ENCODE measurements at places on chromosomes 7 and 10.
A peak's percentile ranks its signal among the peaks of the same experiment; 100 is the strongest.

- no peak for DNase-seq
These were observed 2.8 kb downstream of the CAMK2G start for GRCh38 chr10:73871295-73872189.

- DNase-seq = no peak
These were observed 39.2 kb upstream of the SLC26A3 start for GRCh38 chr7:107842213-107842612.

- DNase-seq = no peak
These were observed 11.0 kb upstream of the INSIG1 start for GRCh38 chr7:155286686-155287085.

- peak; percentile 59 for DNase-seq
These were observed 612.1 kb upstream of the MGMT start for GRCh38 chr10:128854963-128855362.

DNA sequence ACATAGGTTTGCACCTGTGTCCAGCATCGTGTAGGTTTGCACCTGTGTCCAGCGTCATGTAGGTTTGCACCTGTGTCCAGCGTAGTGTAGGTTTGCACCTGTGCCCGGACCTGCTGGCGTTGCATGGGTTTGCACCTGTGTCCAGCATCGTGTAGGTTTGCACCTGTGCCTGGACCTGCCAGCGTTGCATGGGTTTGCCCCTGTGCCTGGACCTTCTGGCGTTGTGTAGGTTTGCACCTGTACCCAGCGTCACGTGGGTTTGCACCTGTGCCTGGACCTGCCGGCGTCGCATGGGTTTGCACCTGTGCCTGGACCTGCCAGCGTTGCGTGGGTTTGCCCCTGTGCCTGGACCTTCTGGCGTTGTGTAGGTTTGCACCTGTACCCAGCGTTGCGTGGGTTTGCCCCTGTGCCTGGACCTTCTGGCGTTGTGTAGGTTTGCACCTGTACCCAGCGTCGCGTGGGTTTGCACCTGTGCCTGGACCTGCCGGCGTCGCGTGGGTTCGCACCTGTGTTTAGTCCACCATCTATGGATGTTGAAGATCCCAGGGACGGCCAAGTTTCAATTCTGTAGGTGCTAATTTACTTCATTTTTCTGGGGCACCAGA is 158.0 kb downstream of the WDR37 start:
- no peak for DNase-seq

GRCh38 chr10:34830217-34830822 is 15.2 kb upstream of the PARD3 start:
- no peak for DNase-seq

DNA sequence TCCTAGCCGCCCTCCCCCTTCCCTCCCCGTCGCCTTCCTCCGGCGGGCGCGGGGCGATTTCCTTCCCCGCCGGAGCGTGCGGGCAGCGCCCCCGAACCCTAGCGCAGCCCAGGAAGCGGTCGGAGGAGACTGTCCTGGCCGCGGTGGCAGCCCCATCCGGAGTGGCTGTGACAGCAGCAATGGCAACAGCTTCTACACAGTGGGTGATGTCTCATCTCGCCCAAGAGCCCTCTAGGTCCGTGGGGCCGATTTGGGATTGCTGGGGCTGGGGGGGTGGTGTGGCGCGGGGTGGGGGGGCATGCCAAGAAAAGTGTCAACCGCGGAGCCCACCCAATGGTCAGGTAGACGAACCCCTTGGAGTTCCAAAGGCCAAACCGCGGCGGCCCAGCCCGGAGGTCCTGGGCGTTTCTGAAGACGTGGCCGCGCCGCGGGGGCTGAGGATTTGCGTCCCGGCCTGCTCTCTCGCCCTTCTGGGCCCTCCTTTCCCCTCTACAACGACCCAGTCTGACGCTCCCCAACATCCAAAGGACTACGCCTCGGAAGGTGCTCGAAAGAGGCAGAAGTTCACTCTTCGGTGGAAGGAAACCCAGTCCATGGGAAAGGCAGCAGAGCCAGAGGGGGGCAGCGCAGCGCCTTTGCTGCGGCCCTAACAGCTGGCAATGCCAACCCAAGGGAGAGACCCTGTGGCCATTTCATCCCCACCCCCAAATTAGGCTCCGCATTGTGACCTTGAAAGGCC is 603 bp upstream of the TWIST1 start:
- DNase-seq = no peak

DNA sequence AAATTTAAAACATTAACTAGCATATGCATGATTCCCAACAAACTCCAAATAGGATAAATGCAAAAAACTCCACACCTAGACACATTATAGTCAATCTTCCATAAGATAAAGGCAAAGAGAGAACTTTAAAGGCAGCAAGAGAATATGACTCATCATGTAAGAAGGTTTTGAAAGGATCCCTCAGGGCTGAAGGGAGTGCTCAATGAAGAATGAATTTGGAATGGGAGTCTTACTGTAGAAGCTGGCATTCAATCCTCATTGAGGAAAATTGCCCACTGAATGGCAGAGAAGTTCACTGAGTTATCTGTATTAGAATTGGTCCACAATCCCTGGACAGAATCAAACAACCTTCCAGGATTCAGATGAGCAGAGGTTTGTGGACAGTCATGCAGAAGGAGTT is 26.1 kb upstream of the ZNF365 start:
- no peak for DNase-seq

GRCh38 chr7:296373-296945 is 6.5 kb downstream of the FOXL3 start:
- no peak for DNase-seq

- DNase-seq = no peak
These were observed 1.1 kb downstream of the MRPS24 start for GRCh38 chr7:43868181-43868580.

- DNase-seq = no peak
These were observed 68.9 kb downstream of the DYNC1I1 start for GRCh38 chr7:95840953-95841950.

DNA sequence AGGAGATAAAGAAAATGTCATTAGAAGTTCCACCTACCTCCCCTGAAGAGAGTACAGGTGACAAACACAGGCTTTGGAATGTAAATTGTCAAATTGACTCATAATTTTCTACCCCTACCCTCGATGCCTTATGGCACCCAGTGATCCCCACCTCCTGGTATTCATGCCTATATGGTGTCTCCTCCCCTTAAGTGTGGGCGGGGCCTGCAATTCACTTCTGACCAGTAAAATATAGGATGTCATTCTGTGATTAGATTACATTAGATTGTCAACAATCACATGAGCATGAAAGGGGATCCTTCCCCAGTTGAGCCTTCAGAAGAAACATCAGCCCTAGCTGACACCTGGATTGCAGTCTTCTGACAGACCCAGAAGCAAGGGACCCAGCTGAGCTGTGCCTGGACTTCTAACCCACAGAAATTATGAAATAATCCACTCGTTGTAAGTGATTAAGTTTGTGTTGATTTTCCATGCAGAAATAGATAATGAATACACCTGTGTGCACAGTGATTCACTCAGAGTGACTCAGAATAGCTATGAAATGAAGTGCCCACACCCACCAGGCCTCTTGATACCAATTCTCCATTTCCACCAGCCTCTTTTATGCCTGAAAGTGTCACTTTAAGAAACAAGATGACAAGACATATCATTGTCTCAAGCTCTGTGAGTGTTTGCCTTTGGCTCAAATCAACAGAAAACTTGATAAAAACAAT is 8.5 kb upstream of the SLC39A12 start:
- DNase-seq = no peak

DNA sequence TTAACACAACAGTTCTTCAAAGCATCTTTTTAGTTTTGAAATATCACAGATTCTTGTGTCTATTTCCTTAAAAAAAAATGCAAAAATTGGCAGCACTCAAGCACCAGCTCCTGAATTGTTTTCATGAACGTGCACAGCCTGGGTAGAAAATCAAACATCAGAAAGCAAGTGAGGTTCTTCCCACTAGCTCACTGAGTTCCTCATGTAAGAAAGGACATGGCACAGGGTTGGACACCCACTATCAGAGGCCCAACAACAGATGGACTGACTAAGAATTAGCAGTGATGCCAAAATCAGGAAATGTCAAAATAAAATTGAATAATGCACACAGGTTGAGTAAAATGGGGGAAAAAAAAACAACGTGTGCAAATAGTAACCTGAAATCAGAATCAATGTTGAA is 146.8 kb downstream of the PCLO start:
- DNase-seq = no peak

GRCh38 chr10:25547382-25547781 is 372.6 kb downstream of the GPR158 start:
- no peak for DNase-seq

DNA sequence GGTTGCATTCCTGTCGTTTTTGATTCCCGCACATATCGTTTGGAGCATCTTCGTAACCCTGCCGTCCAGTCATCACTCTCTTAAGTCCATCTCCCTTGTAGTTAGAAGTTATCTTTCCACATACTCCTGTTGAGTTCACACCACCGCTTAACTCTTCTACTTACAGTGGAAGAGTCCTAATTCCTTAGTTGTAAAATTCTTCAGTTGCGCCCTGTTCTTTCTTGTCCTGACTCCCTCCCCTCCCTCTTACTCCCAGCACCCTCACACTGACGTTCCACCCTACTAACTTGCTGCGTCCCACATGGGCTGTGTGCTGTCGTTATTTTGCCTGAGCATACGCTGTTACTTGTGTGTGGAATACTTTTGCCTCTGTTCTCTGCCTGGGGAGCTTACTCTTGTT is 11.7 kb downstream of the DNAJB6 start:
- DNase-seq = no peak

DNA sequence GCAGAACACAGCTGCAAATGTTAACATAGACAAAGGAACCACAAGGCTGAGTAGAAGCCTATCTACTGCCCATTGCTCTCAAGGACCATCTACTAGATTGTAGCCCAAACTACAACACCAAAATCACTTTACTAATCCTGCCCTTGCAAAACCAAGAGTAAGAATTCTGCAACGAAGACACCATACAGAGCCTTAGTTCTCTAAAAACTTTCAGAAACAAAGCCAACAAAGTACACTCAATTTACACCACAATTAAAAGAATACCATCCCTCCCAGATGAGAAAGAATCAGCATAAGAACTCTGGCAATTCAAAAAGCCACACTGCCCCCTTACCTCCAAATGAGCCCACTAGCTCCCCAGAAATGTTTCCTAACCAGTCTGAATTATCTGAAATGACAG is 294.3 kb downstream of the CTNNA3 start:
- DNase-seq = no peak

DNA sequence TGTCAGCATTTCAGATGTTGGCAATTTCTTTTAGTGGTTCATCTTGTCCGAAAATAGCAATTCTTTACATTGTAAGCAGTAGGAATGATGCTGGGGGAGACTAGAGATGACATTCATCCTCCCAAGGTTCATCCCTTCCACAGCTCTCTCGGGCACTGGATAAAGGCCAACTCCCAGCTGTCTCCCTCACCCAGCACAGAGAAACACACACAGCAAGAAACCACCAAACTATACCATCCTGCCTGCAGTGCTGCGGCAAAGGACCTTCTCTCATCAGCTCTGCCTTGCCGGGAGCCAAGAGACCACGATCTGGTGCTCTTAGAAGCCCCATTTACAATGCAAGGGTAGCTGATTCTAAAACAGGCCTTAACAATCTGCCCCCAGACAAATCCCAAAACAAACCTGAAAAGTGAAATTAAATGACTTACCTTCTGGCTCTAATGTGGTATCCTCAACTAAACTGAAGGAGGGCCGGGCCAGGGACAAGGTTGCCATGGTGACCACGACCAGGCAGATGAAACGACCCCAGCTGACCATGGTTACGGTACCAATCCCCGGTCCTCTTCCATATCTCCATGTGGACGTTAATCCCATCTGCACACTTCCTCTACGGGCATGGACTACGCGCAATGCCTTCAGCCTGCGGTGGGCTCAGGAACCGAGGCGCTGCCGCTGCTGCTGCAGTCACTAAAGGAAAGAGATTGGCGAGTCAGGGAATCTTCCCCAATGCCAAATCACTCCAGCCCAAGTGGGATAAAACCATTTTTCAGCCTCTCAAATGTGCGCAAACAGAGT is 4.8 kb downstream of the FGFR2 start:
- no peak for DNase-seq

- no peak for DNase-seq
These were observed 411.2 kb upstream of the FZD8 start for GRCh38 chr10:36053271-36053670.

DNA sequence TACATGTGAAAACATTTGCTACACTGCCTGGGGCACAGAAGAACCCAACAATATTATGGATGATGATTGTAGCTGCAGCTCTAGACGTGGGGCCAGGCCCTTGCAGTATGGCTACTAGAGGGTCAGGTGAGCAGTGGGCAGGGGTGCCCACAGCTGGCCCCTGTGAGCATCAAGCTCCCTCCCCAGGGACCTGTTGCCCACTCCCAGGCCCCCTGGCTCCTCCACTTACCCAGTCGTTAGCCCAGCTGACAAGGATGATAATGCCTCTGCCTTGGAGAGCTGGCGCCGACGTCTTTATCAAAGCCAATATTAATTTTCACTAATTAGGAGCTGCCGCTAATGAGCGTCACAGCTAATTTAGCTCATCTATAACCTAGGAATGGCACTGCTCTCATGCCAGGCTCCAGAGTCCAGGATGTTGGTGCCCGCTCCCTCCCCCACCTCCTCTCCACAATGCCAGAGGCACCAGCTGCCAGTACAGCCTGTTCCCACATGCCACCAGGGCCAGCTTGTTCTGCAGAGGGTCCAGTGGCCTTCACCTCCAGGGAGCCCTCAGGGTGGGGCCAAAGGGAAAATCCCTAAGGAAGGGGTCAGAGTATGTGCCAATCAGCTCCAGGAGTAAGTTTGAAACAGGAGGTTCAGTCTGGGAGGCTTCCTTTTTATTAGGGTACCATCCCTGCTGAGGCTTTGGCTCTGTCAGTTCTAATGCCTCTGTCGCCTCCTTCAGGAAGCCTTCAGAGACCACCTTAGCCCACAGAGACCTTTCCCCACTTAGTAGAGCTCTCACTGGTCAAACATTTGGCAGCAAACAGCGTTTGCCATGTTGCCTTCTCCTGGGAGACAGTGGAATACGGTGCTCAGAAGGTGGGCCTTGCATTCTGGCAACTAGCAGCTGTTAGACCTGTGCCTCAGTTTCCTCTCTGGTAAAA is 77.2 kb downstream of the CDH23 start:
- no peak for DNase-seq

DNA sequence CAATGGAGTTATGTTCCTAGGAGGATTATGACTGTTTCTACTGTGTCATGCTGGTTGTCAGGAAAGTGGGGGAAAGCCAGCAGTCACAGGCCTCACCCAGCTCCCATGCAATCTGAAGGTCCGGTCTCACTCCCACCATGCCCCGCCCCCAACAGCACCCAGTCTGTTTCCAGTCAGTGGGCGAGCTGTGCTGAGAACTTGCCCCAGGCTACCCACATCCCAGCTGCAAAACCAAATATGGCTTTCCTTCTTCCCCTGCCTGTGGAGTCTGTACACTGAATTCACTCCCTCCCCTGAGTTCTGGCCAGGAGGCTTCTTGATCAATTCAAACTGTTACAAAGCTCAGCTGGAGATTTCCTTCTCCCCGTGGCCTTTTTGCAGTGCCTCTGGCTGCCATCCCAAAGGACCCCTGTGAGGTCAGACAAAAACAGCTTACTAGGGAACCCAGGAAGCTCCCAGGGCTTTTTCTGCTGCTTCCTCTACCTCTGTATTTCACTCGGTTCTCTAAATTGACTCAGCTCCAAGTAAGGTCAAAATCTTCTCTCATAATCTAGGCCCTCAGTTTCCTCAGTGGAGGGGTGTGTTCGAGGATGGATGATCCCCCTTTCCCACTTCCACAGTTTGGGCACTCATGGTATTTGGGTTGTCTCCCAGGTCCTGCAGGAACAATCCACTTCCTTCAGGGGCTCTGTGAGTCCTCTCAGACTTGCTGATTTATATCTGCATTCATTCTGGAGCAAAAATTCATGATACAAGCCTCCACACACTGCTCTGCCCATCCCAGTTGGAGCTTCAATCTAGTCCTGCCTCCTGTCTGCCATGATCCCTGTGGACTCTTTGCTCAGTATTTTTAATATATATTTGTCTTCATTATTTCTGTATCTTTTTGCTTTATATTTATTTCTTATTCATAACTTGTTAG is 205.5 kb downstream of the SEMA3D start:
- no peak for DNase-seq

Measured in NCI-H1105 treated with DMSO at 0.1 percent for 48 hours (cell line).